Testis (tissue), 5 donors: ENCODE measurements at places on chromosomes 4 and X. TPM values are rescaled to one million over a fixed set of nuclear protein-coding genes. Genes with fewer than 3 reads are reported as not detected.

Gene TRIM2
- 12.8 TPM for total RNA-seq

Gene COX7B2
- total RNA-seq: 17.0 TPM

Gene SH3D19
- 58.6 TPM for total RNA-seq

Gene FAM114A1
- total RNA-seq: 76.5 TPM

Gene ZCCHC18
- 17.2 TPM for total RNA-seq

Gene USP17L5
- not detected for total RNA-seq

Gene ADH4
- not detected for total RNA-seq

Gene CT47B1
- 11.0 TPM for total RNA-seq

Gene ZNF157
- 0.63 TPM for total RNA-seq

Gene NOCT
- 19.3 TPM for total RNA-seq

Gene CSN1S1
- not detected for total RNA-seq

GRCh38 chrX:18288716-18289115 is 65.8 kb downstream of the SCML2 start:
- H3K4me1 ChIP-seq: no peaks in the 10 kb centered on the region
- no peaks in the 10 kb centered on the region for H3K27me3 ChIP-seq
- no peak overlapping the region for H3K4me3 ChIP-seq
- H3K27ac ChIP-seq: no peak overlapping the region
- DNase-seq: no peak
- no peaks in the 10 kb centered on the region for H3K36me3 ChIP-seq

DNA sequence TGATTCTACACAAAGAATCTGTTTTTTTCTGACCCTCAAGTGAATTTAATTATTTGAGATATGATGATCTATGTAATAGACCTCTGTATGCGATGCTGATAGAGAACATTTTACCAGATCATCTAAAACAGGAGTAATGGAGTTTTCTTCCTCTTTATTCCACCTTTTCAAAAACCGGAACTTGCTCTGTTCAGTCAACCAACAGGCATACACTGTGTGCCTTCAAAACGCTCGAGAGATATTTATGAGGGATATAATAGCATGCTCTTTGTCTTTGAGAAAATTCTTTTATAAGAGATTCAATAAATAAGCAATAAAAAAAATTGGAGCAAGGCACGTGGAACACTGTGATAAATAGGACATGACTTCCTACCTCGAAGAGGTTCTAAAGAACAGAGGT is 2.0 kb downstream of the NYX start:
- no peaks in the 10 kb centered on the region for H3K36me3 ChIP-seq
- DNase-seq: no peak
- H3K27ac ChIP-seq: no peak overlapping the region
- no peaks in the 10 kb centered on the region for H3K4me1 ChIP-seq

DNA sequence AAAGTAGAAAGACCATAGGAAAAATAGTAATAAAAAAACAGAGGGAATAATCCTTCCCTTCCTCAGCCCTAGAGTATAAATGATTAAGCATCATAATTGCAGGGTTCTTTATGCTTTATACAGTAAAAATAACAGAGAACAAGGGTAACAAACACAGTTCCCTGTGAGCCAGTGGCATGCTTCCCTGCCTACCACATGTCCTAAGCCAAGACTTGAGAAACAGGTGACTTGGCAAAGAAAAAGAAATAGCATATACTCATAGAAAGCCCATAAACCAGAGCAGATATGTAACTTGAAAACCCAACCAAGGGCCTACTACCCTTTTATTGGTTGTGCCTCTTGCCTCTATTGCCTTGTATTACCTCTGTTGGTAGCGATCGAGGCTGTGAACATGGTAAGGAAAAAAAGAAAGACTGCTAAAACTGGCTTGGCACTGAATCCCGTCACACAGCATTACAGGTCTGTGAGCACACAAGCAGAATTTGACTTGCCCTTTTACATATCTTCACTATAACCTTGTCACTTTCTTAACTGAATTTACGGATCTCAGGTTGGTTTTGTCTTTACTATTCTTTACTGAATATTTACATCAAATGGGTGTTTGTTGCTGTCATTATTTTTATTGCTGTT is 30.9 kb upstream of the MYOZ2 start:
- no peak overlapping the region for H3K27ac ChIP-seq
- H3K36me3 ChIP-seq: no peaks in the 10 kb centered on the region
- no peak overlapping the region for H3K4me3 ChIP-seq
- no peaks in the 10 kb centered on the region for H3K4me1 ChIP-seq
- no peaks in the 10 kb centered on the region for H3K27me3 ChIP-seq
- no peak for DNase-seq

- no peaks in the 10 kb centered on the region for H3K27me3 ChIP-seq
- no peak overlapping the region for H3K4me3 ChIP-seq
- H3K27ac ChIP-seq: no peak overlapping the region
- DNase-seq: no peak
- no peaks in the 10 kb centered on the region for H3K4me1 ChIP-seq
These were observed 106.7 kb downstream of the ARHGAP6 start for GRCh38 chrX:11558972-11559371.
